Smooth muscle cell of bladder (primary cell): ENCODE measurements at places on chromosomes 1 and 21. TPM values are rescaled to one million over a fixed set of nuclear protein-coding genes. Genes with fewer than 3 reads are reported as not detected.

Gene VHLL
- 0.28 TPM in 1 of 2 replicates, not detected in the other for total RNA-seq

Gene RHD
- total RNA-seq: not detected in 2 replicates

Gene LCE3E
- not detected in 2 replicates for total RNA-seq

Gene ILDR2
- total RNA-seq: under 0.01 TPM in 2 replicates

Gene UQCRHL
- total RNA-seq: 4.4 and 11.4 TPM in 2 replicates

Gene DNAI4
- total RNA-seq: 5.5 and 11.8 TPM in 2 replicates

Gene TMEM269
- under 0.01 TPM in 1 of 2 replicates, not detected in the other for total RNA-seq

Gene PGLYRP3
- total RNA-seq: not detected in 2 replicates

Gene KIAA1614
- 6.7 and 7.0 TPM in 2 replicates for total RNA-seq

Gene AKR7A3
- 0.14 and 0.37 TPM in 2 replicates for total RNA-seq

Gene COL24A1
- 0.43 and 0.65 TPM in 2 replicates for total RNA-seq

Gene PDIK1L
- total RNA-seq: 3.1 and 4.3 TPM in 2 replicates

Gene KIF21B
- total RNA-seq: under 0.01 and 0.09 TPM in 2 replicates

Gene PCP4
- total RNA-seq: not detected in 2 replicates

Gene HPCAL4
- not detected in 2 replicates for total RNA-seq

Gene USH2A
- under 0.01 TPM in 2 replicates for total RNA-seq

Gene SMCP
- total RNA-seq: not detected in 2 replicates

Gene PTAFR
- not detected in 2 replicates for total RNA-seq
